Stimulated activated CD4-positive, alpha-beta T cell treated with anti-CD3 and anti-CD28 coated beads, Interleukin-1b, Interleukin-23, amount 100 ng/mL, for 48 hours (primary cell): ENCODE measurements at places on chromosomes 5 and 9.

DNA sequence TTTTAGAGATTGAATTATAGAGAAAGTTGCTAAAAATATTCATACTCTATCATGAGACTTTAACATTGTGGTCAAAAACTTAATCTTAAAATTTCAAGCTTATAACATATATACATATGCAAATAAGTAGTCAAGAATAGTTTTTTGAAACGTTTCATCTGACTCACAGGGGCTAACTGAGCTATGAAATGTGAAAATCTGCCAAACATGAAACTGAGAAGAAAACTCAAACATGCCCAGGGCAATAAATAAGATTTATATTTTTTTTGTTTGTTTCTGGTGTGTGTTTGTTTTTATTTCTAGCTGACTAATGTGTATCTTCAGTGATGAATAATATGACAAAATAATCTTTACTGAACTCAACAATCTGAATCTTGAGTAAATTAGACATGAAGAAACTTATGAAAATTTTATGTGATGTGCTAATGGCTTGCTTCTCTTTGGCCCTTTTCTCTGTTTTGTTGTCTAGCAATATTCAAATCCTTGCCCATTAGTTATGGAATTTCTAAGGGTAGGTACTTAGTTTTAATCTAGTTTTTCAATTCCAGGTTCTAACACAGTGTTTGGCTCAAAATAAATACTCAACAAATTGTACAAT, 99.9 kb downstream of the FAM174A start:
- DNase-seq: no peak

GRCh38 chr9:91711755-91712601, 238.1 kb downstream of the ROR2 start:
- peak; percentile 82 for DNase-seq

- no peak for DNase-seq
These were observed 4.9 kb downstream of the DAPK1 start for GRCh38 chr9:87502391-87503221.

DNA sequence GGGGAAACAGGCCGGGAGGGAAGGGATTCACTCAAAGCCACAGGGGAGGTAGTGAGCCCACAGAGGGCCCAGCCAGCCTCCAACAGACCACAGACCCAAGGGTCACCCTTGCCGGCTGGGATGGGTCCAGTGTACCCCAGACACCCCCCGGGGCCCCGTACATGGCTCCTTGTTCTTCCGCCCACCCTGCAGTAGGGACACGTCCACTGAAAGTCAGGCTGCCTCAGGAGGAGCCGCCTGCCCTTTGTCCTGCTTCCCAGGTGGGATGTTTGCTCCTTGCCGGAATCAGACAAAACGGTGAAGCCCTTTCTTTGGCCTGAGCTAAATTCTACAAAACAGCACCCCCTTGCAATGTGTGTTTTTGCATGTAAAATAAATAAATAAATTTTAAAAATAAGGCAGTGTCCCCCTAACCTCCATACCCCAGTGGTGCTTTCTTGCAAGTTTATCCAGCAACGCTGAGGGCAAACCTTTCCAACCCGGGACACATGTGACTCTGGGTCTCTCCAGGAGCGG, 25.8 kb downstream of the LHX3 start:
- DNase-seq: no peak

GRCh38 chr5:125829349-125829748, 593.9 kb upstream of the GRAMD2B start:
- DNase-seq: no peak

- no peak for DNase-seq
These were observed 67.1 kb downstream of the ADAMTS2 start for GRCh38 chr5:179278119-179278518.

DNA sequence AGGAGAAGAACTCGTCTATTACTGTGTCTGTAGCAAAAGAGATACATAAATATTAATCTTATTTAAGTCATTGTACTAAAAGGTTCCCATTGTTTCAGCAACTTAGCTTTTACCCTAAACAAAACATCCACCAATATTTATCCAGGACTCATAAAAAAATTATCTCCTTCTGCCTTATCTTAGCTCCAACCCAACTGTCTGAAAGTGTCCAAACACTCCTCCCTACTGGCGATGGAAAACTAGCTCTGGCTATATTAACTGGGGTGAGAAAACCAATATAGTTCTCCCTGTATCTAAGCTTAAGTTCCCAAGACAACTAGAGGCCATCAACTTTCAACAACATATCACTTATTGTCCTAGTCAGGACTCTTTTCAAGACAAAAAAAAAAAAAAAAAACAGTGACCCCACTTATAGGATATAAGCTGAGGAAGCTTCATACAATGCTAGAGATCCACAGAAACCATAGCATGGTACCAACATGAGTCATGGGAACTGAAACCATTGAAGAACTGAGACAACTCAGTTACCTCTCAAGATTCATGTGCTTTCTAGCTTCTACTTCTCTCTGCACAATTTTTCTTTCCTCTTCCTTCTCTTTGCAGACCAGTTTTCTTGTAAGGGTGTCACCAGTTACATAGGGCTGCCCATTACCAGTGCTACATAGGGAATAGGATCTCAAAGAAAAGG, 150.7 kb upstream of the RASA1 start:
- DNase-seq: no peak

- no peak for DNase-seq
These were observed 379.2 kb downstream of the CTNND2 start for GRCh38 chr5:11525020-11525419.

- no peak for DNase-seq
These were observed 314.4 kb upstream of the EFNA5 start for GRCh38 chr5:107985144-107985543.

DNA sequence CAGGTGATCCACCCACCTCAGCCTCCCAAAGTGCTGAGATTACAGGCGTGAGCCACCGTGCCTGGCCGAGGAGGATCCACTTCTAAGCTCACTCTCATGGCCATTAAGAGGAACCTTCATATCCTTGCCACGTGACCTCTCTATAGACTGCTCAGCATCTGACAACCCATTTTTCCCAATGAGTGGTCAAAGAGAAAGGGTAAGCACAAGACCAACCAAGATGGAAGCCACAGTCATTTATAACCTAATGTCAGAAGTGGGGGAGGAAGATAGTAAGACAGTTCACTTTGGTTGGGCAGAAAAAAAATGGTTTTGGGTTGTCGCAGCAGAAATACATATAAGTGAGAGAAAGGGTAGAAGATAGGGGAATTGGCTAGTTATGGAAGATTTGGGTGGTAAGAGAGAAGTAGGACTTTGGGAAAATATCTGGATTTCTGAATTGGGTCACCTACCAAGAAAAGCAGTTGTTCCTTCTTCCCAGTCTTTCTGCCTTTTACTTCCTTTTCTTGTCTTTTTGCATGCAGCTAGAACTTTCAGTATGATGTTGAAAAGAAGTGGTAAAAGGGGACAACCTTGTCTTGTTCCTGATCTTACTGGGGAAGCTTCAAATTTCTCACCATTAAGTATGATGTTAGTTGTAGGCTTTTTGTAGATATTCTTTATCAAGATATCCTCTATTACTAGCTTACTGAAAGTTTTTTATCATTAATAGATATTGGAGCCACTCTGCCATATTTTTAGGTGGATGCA, 15.6 kb downstream of the SNX2 start:
- DNase-seq: no peak

DNA sequence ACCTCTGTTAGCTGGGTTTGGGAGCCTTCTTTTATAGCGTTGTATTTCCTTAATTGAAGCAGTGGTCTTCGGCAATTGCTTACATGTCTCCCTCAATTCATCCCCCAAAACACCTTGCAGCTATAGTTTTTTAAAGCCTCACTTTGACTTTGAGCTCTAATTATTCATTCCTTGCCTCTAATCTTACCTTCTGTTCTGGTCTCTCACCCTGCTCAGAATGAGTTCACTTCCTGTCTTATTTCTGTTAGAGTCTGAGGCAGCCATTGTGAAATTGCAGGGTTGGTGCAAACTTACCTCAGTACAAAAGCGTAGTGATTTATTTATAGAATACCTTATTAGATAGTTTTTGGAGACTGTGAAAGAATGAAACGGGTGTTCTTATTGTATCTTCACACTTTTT, 35.0 kb downstream of the AOPEP start:
- DNase-seq: no peak

DNA sequence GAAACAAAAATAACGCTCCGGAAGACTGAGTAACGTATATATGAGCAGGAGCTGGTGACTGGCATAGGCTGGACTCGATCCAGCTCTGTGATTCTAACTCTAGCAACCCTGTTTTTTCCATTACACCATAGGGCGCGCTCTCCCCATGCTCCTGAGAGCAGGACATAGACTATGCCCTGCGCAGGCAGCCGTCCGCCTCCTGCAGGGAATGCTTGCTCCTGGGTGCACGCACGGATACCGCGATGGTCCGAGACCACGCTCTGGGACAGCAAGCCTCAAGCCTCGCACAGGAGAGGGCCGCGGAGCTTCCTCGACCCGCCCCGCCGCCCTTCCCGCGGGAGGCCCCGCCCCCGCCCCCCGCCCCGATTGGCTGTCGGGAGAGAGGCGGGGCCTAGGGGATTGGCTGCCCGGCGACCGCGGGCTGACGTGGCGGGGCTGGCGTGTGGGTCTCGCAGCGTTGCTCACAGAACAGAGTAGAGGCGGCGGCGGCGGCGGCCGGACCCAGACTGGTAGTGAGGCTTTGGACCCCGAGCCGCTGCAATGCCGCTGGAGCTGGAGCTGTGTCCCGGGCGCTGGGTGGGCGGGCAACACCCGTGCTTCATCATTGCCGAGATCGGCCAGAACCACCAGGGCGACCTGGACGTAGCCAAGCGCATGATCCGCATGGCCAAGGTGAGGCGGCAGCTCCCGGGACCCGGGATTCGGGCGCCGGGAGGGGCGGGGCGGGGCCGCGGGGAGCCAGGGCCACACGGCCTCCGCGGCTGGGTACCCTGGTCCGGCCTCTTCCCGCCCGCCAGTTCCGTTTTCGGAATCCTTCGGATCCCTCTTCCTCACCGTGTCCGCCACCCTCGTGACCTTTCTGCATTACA, at the start of gene NANS:
NANS (plus strand) TSS at position 464 of the 869 bp plus-strand sequence; CDS start at position 541, 77 bp downstream.
- peak; percentile 93 for DNase-seq

GRCh38 chr5:139378101-139378825, 4.8 kb downstream of the SLC23A1 start:
- no peak for DNase-seq

DNA sequence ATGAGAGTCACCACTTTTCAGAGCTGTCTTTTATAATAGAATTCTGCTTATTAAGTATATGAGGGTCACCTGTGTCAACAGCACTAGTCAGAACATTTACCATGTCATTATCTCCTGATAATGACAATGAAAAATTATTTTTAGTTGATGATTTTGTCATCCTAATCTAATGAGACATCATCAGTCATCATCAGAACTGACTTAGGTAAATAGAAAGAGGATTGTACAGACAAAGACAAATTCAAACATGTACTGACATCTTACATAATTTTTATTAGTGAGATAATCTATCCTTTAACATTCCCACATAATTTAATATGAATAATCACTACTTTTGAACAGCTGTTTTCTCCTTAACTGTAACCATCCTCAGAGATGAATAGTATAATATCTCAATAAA, 22.6 kb downstream of the CDH9 start:
- DNase-seq: no peak

DNA sequence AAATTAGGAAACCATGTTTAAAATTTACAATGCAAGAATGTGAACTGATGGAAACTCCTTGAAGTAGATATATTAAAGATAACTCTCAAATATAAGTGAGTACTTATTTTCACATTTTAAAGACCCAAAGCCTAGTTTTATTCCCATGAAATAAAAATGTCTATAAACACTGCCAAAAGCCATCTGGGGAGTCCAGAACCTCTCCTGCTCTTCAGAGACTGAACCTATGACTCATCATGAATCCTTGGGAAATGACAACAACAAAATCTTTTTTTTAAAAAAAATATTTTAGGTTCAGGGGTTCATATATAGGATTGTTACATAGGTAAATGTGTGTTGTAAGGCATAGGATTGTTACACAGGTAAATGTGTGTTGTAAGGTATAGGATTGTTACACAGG, 33.8 kb upstream of the FYB1 start:
- no peak for DNase-seq

- no peak for DNase-seq
These were observed 72.2 kb downstream of the PIP5K1B start for GRCh38 chr9:68777070-68777763.

DNA sequence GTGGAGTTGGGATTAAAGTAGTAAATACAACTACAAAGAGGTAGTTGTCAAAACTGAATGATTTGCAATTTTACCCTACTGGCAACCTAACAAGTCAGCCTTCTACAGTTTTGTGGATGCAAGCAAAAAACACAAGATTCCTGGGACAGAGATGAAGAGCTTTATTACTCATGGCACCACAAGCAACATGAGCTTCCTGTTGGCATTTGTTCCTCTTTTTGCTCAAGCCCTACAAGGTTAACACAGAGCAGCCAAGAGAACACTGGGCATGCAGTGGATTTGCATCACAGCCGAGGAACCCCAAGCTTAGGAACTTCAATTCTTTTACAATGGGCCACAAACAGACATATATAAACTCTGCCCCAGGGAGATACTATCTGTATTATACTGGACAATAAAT, 28.8 kb upstream of the DMAC1 start:
- DNase-seq: no peak

DNA sequence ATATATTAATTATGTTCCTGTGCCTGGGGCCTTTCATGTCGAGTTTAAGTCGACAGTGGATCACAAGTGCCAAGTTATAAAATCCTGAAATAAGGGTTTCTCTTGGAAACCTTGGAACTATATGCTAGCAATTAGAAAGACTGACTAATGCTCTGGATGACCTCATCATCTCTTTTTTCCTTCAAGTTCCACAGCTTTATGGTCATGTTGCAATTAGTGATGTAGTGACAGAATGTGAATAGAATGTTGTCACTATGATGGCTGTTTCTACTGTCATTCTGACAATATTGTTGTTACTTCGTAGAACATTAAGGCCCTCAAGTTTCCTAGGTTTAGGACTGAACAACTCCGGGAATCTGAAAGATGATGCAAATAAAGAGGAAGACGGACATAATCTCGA, 368.0 kb upstream of the SEMA6A start:
- DNase-seq: no peak

DNA sequence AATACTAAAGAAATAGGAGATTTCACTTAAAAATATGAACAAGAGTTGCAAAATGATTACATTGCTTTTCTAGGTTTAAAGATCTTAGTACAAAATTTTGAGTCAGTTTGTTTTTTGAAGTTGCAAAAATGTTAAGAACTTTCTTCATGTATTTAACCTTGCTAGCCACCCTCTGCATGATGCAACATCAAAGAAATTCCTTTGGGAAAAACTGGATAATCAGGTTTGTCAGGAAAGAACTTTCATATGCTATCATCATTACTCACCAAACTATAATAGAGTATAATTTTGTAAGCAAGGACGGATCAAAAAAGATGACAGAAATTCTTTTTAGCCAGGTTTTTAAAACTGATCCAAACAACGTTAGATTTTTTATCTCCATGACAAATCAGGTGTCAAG, 116.9 kb upstream of the MRPS30 start:
- DNase-seq: no peak

GRCh38 chr5:100913298-100913697, 10.2 kb upstream of the ST8SIA4 start:
- no peak for DNase-seq

DNA sequence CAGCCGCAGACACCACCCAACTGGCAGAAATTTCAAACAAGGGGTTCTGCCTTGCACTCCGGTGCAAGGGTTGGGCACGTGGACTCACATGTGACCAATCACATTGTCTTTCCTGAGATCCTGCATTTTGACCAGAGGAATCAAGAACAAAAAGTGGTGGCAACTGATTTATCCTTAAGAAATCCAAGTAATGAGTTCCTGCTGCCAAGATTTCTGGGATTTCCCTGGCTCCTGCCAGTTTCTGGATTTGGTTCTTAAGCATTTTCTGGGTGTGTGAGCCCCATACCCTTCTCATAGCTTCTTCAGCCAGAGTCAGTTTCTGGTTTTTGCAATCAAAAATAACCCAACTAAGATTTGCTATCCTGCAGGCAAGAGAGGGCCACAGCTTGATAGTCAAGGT, 17.4 kb upstream of the KCNIP1 start:
- DNase-seq: no peak
